ENCODE measurements at places on chromosomes 6 and 20.

- no peak for DNase-seq
Observed at GRCh38 chr20:62120990-62121775, 1.1 kb upstream of the LSM14B start.

- no peak for DNase-seq
Observed at GRCh38 chr20:64109831-64110391, 2.5 kb upstream of the NPBWR2 start.

- DNase-seq: peak; percentile 14
Observed at GRCh38 chr20:33604084-33604990, 57.8 kb upstream of the C20orf144 start.

- no peak for DNase-seq
Observed at GRCh38 chr6:4909063-4909706, 94.7 kb downstream of the RPP40 start.

- DNase-seq: no peak
Observed at GRCh38 chr6:164612751-164613150, 696.7 kb downstream of the C6orf118 start.

GRCh38 chr20:49279677-49280462 is 2.0 kb upstream of the ZNFX1 start:
- DNase-seq: no peak

- peak; percentile 42 for DNase-seq
Observed at GRCh38 chr6:135506270-135506997, 8.9 kb upstream of the AHI1 start.

DNA sequence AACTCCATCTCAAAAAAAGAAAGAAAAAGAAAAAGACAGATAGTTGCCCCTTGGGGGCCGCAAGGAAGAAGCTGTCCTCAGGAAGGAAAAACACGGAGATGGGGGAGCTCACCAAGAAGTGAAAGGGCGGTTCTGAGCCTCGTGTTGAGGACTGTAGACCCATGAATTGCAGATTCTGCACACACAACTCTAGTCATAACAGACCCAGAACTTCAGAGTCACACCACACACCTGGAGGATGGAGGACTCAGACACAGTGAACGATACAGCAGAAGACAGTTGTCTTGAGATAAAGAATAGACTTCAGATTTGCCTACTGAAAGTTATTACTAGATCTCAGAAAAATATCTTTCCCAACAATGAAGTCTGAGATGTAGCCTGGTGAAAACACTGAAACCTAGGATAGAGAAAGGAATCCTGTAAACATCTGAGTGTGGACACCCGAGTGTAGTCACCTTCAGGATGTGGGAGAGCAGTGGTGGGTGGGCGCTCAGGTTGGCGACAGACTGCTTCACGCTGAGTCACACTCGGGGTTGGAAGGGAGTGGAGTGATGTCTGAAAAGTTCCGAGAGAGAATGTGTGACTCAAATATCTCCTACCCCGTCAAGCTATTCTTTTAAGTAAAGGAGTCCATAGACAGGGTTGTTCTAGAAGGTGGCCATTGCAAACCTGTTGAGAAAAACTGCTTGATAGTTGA is 88.1 kb downstream of the MAP3K4 start:
- DNase-seq: peak; percentile 77

DNA sequence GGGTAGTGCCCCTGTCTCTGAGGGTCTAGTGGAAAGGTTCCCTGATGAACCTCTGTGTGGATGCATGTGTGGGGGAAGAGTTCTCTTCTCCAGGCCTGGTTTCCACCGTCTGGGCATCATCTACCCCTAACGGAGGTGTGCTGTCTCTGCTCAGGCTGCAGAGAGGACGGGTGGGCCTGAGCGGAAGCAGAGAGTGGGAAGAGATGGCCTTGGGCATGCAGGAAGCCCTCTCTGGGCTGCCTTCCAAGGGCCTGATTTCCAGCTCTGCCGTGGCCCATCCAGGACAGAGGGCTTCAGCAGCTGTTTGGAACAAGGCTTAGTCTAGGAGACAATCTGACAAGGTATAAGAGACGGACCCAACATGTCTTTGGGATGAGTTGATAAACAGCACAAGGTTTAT is 220.1 kb upstream of the DTNBP1 start:
- no peak for DNase-seq

GRCh38 chr6:16243055-16243454 is 4.7 kb downstream of the GMPR start:
- DNase-seq: peak; percentile 69

- DNase-seq: no peak
Observed at GRCh38 chr20:52965380-52965779, 6.8 kb upstream of the TSHZ2 start.

DNA sequence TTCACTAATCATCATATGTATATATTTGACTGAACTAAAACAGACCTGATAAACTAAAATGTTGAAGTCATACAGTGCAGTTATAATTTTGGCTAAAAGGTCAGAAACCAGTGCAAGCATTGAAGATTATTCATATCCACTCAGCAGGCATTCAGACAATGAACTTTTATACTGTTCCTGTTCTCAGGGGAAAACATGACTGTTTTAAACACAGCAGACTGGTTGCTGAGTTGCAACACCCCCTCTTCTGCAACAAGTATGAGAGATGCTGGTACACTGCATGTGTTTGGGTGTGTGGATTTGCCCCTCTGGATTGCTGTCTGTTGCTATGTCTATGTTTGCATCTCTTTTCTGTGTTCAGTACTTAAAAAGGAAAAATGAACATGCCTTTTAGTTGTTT is 206.8 kb downstream of the EYA4 start:
- no peak for DNase-seq

GRCh38 chr6:55756531-55757031 is 118.8 kb downstream of the BMP5 start:
- no peak for DNase-seq

- DNase-seq: peak; percentile 77
Observed at GRCh38 chr6:44052419-44053023, 74.7 kb downstream of the MRPL14 start.
